GM06990 (cell line): ENCODE measurements at places on chromosomes 16 and 17.

DNA sequence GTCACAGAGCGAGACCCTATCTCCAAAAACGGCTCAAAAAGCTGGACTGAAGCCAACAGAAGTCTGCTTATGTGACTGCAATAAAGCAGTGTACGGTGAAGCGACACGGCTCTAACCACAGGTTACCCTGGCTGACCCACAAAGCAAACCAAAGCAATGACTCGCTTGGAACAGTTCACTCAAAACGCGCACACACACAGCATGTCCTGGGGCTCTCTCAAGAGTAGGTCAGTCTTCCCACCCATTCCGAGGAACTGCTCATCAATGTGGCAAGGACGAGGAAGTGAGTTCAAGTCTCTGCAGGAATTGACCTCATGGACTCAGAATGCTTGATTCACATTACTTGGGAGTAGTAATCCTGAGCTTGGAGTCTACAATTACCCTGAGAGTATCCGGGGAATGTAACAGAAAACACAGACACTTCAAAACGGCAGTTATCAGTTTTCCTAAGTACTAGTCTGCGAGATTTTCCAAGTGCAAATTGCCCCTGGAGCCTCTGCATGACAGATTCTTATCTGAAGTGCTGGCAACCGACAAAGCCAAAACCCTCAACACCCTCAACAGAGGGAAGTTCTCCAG lies 25.4 kb downstream of the PELP1 start:
- no peak for DNase-seq

DNA sequence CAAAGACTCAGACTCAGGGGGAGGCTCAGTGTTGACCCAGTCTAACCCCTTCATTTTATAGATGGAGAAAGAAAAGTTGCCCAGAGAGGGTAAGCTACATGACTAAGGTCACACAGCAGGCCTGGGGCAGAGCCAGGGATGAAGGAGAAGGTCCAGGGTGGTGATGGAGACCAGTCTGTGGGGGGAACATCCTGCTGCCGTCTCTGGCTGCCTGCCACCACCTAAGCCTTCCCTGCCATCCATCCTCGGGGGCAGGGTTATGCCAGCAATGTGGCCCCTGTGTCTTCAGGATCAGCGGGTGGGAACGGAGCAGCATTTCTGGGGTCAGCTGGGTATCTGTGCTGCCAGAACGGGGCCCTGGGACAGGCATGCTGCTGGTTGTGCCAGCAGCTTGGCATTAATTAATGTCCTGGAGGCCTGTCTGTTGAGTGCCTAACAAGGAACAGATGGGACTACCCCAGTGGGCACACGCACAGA lies 5.5 kb downstream of the DOK4 start:
- no peak for DNase-seq

GRCh38 chr17:75845058-75845711 lies 981 bp upstream of the UNC13D start:
- peak; percentile 84 for DNase-seq

- DNase-seq = no peak
Observed at GRCh38 chr16:69351309-69352027, at the start of gene TMED6. Gene TMED6 (minus strand): TSS chr16:69351786. CDS start chr16:69351753, 33 bp downstream.

GRCh38 chr17:81039096-81039495 lies 4.1 kb downstream of the BAIAP2 start:
- DNase-seq = no peak

- no peak for DNase-seq
Observed at GRCh38 chr16:81005610-81006161, 999 bp downstream of the CMC2 start.

DNA sequence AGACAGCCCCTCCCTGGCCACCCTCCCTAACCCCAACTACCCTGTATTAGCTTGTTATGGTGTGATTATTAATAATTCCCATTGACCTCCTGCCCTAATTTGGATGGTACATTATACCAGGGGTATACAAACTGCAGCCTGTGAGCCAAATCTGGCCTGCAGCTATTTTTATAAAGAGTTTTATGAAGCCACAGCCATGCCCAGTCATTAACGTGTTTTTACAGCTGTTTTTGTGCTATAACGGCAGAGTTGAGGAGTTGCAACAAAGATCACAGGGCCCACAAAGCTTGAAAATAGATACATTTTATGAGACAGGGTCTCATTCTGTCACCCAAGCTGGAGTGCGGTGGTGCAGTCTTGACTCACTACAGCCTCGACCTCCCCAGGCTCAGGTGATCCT lies 6.0 kb downstream of the METTL22 start:
- no peak for DNase-seq

DNA sequence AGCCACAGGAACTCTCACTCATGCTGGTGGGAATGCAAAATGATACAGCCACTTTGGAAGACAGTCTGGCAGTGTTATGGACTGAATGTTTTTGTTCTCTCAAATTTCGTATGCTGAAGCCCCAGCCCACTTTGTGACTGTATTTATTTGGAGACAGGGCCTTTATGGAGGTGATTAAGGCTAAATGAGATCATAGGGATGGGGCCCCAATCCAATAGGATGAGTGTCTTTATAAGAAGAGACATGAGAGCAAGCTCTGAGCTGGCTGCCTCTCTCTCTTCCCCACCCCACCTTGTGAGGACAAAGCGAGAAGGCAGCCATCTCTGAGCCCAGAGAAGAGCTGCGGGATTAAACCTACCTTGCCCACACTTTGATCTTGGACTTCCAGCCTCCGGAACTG lies 21.9 kb upstream of the RAI1 start:
- no peak for DNase-seq

GRCh38 chr16:14314116-14314515 lies 243.0 kb downstream of the MRTFB start:
- DNase-seq = no peak

DNA sequence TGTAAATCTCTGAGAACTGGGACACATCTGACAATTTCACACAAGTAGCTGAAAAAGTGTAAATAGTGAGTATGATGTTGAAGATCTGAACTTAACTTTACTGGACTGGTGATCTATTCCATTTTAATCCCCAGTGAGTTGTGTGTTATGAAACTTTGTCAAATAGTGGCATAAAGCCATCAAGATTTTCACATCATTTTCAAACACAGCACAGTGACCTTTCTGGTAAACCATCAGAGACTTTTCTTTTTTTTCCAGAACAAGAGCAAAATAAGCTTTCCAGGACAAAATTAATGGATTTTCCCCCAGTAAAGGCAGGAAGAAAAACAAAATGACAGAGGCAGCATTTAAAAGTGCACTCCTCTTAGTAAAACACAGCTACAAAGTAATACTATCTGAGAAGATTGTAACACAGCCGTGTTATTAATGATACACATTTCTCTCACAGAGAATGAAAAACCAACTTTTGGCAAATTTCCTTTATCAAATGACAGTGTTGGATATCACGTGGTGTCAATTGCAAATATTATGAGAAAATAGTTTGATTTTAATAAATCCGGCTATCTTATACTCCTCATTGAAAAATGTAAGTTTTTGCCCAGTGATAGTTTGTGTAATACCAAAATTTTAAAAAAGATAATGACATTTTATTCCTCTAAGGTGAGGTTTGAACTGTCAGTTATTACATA lies 16.8 kb upstream of the COL1A1 start:
- no peak for DNase-seq

DNA sequence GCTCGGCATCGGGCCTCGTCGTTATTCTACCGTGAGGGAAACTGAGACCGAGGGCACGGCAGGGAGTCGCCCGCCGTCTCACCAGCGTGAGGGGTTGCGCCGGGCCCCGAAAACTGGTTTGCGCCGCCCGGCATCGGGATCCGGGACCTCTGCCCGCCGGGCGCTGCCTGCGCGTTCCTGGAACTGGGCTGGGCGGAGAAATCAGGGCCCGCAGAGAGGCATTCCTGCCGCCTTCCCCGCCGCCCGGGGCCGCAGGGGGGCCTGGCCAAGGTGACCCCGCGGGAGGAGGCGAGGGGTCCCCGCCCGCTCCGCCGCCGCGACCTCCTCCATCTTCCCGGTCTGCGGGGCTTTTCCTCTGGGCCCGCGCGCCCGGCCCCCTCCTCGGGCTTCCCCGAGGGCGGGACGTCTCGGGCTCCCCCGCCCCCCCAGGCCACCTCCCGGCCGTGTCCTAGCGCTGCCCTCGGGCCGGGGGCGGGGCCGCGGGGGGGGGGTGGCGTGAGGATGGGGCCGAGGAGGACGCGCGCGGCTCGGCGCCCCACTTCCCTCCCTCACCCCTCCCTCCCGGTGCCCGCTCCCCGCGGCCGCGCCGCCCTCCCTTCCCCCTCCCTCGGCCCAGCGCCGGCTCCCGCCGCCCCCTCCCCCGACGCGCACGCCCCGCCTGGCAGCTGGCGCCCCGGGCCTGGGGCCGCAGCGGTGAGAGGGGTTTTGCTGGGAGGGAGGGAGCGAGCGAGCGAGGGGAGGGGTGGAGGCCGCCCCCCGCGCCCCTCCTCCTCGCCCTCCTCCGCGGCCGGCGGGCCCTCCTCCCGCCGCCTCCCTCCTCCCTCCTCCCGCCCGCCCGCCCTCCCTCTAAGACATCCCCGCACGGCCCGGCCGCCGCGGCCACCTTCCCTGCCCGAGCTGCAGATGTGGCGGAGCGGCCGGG lies at the start of gene GLIS2:
GLIS2 (plus strand) TSS at position 882 of the 922 bp plus-strand sequence. CDS start 16,214 bp downstream, outside the sequence.
- DNase-seq = no peak

DNA sequence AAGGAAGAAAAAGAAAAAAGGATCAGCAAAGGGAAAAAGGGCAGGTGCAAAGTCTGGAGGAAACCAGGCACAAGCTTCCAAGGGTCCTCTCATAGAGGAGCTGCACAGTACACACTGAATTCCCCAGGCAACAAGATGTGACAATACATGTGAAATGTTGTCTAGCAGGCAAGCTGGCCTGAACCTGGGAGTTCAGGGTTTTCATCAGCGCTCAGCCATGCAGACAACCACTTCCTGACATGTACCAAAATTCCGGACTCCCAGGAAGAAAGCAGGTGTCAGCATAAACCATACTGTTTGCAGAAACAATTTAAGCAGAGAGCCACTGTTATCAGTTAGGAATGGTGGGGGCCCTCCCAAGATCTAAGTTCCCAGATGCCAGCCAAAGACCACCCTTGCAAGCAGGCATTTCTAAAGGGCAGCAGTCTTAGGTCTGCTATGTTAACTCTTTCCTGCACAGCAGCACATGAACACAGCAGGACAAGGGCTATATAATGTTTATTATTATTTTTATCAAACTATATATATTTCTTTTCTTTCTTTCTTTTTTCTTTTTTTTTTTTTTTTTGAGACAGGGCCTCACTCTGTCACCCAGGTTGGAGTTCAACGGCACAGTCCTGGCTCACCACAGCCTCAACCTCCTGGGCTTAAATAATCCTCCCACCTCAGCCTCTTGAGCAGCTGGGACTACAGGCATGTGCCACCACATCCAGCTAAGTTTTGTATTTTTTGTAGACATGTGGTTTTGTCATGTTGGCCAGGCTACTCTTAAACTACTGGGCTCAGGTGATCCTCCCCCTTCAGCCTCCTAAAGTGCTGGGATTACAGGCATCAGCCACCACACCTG lies 10.1 kb downstream of the TK2 start:
- DNase-seq = peak; percentile 40

DNA sequence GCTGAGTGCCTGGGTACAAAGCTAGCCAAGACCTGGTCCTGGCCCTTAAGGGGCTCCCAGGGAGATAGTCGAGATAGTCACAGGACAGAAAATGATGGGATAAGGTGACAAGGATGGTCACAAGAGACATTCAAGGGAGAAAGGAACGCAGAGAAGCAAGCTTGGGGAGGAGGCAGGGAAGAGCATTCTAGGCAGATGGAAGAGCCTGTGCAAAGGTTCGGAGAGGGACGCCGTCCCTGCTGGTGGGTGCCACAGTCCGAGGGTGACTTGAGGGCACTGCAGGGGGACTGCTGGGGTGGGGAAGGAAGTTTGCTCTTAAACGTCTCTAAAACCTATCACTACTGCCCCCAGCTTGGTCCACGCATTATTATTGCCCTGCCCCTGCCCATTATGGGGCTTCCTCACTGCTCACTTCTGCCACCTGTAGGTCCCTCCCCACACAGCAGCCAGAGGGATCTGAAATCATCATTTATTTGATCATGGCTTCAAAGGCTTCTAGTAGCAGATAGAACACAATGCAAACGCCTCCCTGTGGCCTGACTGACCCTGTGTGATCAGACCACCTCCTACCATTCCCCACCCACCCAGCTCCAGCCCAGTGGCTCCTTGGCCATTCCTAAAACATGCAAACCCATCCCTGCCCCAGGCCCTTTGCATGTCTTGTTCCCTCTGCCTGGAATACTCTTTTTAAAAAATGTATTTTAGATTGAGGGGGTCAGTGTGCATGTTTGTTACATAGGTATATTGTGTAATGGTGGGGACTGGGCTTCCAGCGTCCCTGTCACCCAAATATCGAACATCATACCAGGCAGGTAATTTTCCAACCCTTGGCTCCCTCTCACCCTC lies 60.3 kb downstream of the RMI2 start:
- DNase-seq = no peak

GRCh38 chr16:85461814-85462713 lies 151.1 kb upstream of the GSE1 start:
- DNase-seq = no peak

GRCh38 chr16:67417333-67418061 lies 1.2 kb upstream of the ZDHHC1 start:
- no peak for DNase-seq

GRCh38 chr17:80422276-80422675 lies 7.3 kb downstream of the ENDOV start:
- DNase-seq = no peak

- DNase-seq = no peak
Observed at GRCh38 chr16:82660075-82660645, 33.4 kb downstream of the CDH13 start.

DNA sequence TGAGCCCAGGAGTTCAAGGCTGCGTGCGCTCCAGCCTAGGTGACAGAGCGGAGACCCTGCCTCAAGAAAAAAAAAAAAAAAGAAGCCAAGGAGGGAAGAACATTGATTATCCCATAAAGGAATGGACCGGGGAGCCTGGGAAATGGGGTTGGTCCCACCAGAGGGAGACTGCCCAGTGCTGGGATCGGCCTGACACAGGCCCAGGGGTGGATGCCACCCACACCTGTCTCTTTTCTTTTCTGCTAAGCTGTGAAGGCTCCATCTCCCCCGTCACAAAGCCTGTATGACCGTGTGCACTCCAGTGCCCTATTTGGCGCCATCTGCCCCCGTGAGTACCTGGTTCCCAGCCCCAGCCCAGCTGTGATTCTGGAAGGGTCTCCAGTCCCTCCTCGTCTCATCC lies 15.7 kb downstream of the UBALD1 start:
- DNase-seq = no peak

- DNase-seq = peak; percentile 50
Observed at GRCh38 chr16:66619534-66620428, 15.3 kb downstream of the CMTM3 start.

DNA sequence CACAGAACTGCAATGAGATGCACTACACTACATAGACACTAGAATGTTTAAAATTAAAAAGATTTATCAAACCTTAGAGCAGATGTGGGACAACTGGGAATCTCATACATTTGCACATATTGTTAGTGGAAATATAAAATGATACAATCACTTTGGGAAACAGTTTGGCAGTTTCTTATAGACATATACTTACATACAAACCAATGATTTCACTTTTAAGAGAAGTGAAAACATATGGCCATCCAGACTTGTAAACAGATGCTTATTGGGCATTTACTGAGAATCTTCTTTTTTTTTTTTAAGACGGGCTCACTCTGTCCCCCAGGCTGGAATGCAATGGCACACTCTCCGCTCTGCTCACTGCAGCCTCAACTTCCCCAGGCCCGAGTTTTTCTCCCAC lies 50.1 kb downstream of the AXIN2 start:
- DNase-seq = no peak

- DNase-seq = no peak
Observed at GRCh38 chr16:88714420-88715302, 8.4 kb downstream of the CTU2 start.

- DNase-seq = no peak
Observed at GRCh38 chr16:80994451-80994850, 12.2 kb downstream of the CMC2 start.

- no peak for DNase-seq
Observed at GRCh38 chr16:9965079-9965478, 217.1 kb downstream of the GRIN2A start.
